ENCODE measurements at places on chromosomes 6 and 20. TPM values are rescaled to one million over a fixed set of nuclear protein-coding genes. Genes with fewer than 3 reads are reported as not detected.

DNA sequence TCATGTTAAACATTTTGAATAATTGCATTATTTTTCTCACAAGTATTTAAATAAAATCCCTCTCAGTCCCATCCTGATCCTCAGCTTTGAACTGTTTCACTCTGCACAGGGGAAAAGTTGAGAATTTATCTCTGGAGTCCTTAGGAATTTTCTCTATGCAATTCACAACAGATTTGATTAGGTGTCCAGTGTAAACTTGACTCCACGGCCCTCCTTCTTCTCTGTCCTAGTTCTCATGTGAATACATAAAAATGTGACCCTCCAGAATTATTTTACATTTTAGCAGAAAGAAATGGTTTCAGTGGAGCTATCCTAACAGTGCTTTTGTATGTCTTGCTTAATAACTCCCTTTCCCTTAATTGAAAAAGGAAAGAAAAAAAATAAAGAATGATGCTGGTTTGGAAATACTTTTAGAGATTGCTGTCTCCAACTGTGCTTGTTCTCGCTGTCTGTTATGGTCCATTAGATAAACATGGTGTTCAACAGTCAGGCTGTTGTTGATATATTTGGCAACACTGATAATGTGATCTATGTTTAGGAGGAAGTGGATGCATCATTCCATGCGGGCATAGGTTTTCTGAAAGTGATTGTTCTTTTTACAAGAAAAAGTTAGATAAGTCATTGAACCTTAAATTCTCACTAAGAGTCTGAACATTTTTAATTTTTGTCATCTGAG, 599.4 kb upstream of the CITED2 start:
- H3K36me3 ChIP-seq, result no peaks in the 10 kb centered on the region
- H3K27me3 ChIP-seq, result no peaks in the 10 kb centered on the region
- H3K4me3 ChIP-seq, result no peak overlapping the region
- DNase-seq, result no peak
- H3K27ac ChIP-seq, result no peak overlapping the region

The PNLDC1 gene
- total RNA-seq, result 0.79 TPM

- no peak overlapping the region for H3K27ac ChIP-seq
- no peaks in the 10 kb centered on the region for H3K4me1 ChIP-seq
- peaks cover 6% of the 10 kb centered on the region for H3K27me3 ChIP-seq
- H3K36me3 ChIP-seq, result no peaks in the 10 kb centered on the region
- no peak for DNase-seq
These were observed 140.1 kb upstream of the SNX9 start for GRCh38 chr6:157682856-157683481.

The ISM1 gene
- 3.7 TPM for total RNA-seq

- H3K36me3 ChIP-seq, result peaks cover 6% of the 10 kb centered on the region
- peaks cover 2% of the 10 kb centered on the region for H3K4me1 ChIP-seq
- no peak overlapping the region for H3K27ac ChIP-seq
- H3K4me3 ChIP-seq, result no peak overlapping the region
These were observed 149.0 kb downstream of the HACE1 start for GRCh38 chr6:104710543-104711335.

The RAD21L1 gene
- not detected for total RNA-seq

DNA sequence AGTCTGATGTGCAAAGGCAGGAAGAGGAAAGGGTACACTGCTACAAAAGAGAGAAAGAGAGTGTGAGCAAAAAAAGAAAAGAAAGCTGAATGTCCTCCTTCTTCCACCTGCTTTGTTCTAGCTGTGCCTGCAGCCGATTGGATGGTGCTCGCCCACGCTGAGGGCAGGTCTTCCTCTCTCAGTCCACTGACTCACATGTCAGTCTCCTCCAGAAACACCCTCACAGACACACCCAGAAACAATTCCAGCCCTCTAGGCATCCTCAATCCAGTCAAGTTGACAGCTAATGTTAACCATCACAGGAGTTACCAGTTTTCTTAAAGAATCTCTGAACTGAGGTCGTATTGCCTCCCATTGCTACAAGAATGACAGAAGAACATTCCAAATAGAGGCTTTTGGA, 411.9 kb upstream of the SASH1 start:
- no peaks in the 10 kb centered on the region for H3K36me3 ChIP-seq
- H3K27me3 ChIP-seq, result no peaks in the 10 kb centered on the region
- H3K4me1 ChIP-seq, result no peaks in the 10 kb centered on the region

GRCh38 chr6:121884620-121885019, 449.2 kb downstream of the GJA1 start:
- no peak overlapping the region for H3K4me3 ChIP-seq
- DNase-seq, result no peak
- H3K4me1 ChIP-seq, result no peaks in the 10 kb centered on the region
- no peaks in the 10 kb centered on the region for H3K36me3 ChIP-seq
- H3K27ac ChIP-seq, result no peak overlapping the region
- no peaks in the 10 kb centered on the region for H3K27me3 ChIP-seq

DNA sequence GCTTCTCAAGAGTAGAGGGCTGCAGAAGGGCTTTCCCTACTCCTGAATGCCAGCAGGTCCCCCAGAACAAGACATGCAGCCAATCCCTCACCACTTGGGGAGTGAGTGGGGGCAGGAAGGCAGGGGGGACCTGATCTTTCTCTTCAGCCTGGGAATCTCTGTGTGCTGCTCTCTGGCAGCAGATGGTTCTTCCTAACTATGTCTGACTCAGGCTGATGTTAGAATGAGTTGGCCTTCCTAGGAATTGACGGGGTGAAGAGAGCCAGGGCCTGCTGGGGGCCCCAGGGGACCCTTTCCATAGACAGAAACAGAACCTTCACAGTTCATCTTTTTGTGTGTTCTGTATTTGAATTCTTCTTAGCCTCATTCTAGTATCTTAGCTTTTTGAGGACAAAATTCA, 29.0 kb upstream of the TCP11 start:
- DNase-seq, result no peak
- peaks cover 7% of the 10 kb centered on the region for H3K4me1 ChIP-seq
- H3K36me3 ChIP-seq, result peaks cover 3% of the 10 kb centered on the region
- peaks cover 13% of the 10 kb centered on the region for H3K27me3 ChIP-seq
- H3K27ac ChIP-seq, result no peak overlapping the region

DNA sequence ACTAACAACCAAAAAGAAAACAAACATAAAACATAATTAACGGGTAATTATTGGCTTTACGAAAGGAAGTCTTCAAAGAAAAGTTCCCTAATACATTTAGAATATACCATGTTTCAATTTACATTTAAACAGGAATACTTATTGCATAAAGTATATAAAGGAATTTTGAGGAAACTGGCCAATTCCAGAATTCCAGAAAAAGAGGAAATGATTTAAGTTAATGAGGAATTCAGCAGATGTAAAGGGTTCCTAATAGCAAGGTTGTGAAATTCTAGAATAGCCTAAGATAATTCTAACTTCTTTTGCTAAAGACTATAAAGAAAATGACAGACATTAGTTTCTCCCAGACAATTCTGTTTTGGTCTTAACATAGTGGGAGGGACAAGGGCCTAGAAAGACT, 35.0 kb downstream of the DTNBP1 start:
- no peak for DNase-seq
- peaks cover 25% of the 10 kb centered on the region for H3K4me1 ChIP-seq
- H3K36me3 ChIP-seq, result peaks cover 10% of the 10 kb centered on the region
- no peak overlapping the region for H3K27ac ChIP-seq
- no peaks in the 10 kb centered on the region for H3K27me3 ChIP-seq

GRCh38 chr6:39240155-39240757, 11.0 kb upstream of the KCNK5 start:
- no peak for DNase-seq
- peaks cover 2% of the 10 kb centered on the region for H3K27me3 ChIP-seq
- no peak overlapping the region for H3K4me3 ChIP-seq
- H3K36me3 ChIP-seq, result no peaks in the 10 kb centered on the region

GRCh38 chr20:6780433-6781190, 13.1 kb downstream of the BMP2 start:
- DNase-seq, result no peak
- no peak overlapping the region for H3K27ac ChIP-seq
- H3K36me3 ChIP-seq, result no peaks in the 10 kb centered on the region
- H3K27me3 ChIP-seq, result no peaks in the 10 kb centered on the region

DNA sequence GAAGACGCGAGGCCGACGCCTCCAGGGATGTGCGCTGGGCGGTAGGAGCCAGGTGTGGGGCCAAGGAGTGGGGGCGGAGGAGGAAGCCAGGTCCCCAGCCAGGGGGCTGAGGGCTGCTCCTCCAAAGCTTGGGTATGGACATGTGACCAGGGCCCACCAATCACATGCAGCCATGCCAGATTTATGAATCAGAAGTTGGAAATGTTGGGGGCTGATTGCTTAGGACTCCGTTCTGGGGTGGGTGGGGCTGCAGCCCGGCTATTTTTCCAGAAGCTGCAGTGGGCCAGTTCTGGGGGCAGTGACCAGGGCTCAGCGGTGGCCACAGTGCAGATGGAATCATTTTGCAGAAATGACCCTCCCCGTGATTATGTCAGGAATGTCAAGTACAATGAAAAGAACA, 96.0 kb downstream of the CEBPB start:
- peaks cover 20% of the 10 kb centered on the region for H3K27me3 ChIP-seq
- H3K4me1 ChIP-seq, result peaks cover 32% of the 10 kb centered on the region
- no peaks in the 10 kb centered on the region for H3K36me3 ChIP-seq
- no peak for DNase-seq
- no peak overlapping the region for H3K4me3 ChIP-seq

DNA sequence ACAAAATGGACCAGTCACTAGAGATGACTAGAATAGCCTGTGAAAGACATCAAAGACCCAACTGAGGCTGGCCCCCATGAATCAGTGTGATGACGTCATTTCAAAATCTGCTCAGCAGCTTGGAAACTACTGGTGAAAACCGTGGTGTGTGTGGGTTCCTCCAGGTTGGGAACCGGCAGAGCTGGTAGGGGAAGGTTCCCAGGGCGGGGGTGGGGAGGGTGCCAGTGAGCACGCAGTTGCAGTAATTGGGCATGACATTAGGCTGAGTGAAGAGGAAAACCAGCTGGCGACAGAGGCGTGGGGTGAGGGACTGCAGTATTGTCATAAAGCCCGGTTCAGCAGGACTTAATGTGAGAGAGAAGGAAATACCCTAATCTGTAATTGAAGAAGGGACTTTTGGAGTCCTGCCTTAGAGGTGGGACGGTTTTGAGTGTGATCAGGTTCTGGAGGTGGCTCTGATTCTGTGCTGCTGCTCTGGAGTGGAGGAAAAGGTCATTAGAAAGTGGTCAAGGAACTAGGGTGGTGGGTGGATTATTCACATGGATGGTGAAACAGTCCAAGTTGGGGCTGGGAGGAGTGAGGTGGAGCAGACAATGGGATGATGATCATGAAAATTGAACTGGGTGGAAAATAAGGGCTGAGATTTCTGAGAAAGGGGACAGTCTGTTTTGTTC, 52.0 kb upstream of the MTHFD1L start:
- peaks cover 10% of the 10 kb centered on the region for H3K27me3 ChIP-seq
- no peak overlapping the region for H3K27ac ChIP-seq
- no peak for DNase-seq
- H3K4me1 ChIP-seq, result peaks cover 6% of the 10 kb centered on the region

The SLC17A3 gene
- total RNA-seq, result 0.21 TPM

The DDX43 gene
- total RNA-seq, result 1.2 TPM

- DNase-seq, result no peak
- peaks cover 2% of the 10 kb centered on the region for H3K36me3 ChIP-seq
- H3K27me3 ChIP-seq, result no peaks in the 10 kb centered on the region
- H3K27ac ChIP-seq, result peak overlapping the region; percentile 2
These were observed 336.6 kb downstream of the SYNE1 start for GRCh38 chr6:152300517-152300916.

DNA sequence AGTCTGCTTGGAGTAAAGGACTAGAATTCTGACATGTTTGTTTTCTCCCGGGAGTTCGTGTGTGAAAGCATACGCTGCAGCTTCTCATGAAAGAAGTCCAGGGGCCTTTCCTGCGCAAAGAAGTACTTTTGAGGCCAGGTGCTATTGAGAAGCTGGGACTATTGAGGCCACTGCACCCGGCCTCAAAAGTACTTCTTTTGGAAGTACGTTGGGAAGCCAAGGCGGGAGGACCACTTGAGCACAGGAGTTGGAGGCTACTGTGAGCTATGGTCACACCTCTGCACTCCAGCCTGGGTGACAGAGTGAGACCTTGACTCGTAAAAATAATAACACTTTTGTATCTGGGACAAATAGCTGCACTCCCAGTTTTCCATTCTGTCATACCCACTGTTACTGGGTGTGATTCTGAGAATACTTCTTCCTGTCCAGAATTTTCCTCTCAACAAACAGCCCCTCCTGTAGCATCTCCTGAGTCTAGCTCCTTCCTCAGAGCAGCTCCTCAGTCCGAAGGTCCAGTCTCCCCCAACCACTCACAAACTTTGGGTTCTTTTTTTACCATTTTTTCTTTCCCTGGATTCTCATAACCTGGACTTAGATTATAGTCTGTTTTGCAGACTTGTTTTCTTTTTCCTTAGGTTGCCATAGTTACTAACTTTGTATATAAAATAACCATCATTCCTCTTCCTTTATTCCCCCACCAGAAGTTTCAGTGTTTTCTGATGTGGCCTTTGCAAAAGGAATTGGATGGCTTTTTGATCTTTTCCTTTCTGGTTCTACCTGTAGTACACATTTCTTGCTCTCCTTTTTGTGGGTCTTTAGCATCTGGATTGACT, 12.7 kb downstream of the STK35 start:
- no peaks in the 10 kb centered on the region for H3K27me3 ChIP-seq
- no peak overlapping the region for H3K27ac ChIP-seq
- peaks cover 29% of the 10 kb centered on the region for H3K4me1 ChIP-seq
- DNase-seq, result no peak
- H3K36me3 ChIP-seq, result peaks cover 50% of the 10 kb centered on the region

- no peaks in the 10 kb centered on the region for H3K4me1 ChIP-seq
- H3K36me3 ChIP-seq, result no peaks in the 10 kb centered on the region
- H3K27ac ChIP-seq, result no peak overlapping the region
- peaks cover 29% of the 10 kb centered on the region for H3K27me3 ChIP-seq
These were observed 467 bp downstream of the TREML4 start for GRCh38 chr6:41228616-41229015.

The CST5 gene
- total RNA-seq, result not detected

- H3K4me3 ChIP-seq, result no peak overlapping the region
- H3K27me3 ChIP-seq, result no peaks in the 10 kb centered on the region
- no peaks in the 10 kb centered on the region for H3K36me3 ChIP-seq
- no peaks in the 10 kb centered on the region for H3K4me1 ChIP-seq
- no peak for DNase-seq
These were observed 20.7 kb downstream of the CNR1 start for GRCh38 chr6:88145298-88145963.

- peaks cover 11% of the 10 kb centered on the region for H3K36me3 ChIP-seq
- H3K4me1 ChIP-seq, result no peaks in the 10 kb centered on the region
- no peak overlapping the region for H3K4me3 ChIP-seq
- DNase-seq, result peak; percentile 63
- H3K27me3 ChIP-seq, result no peaks in the 10 kb centered on the region
These were observed 182.6 kb downstream of the RNGTT start for GRCh38 chr6:88780714-88781389.

DNA sequence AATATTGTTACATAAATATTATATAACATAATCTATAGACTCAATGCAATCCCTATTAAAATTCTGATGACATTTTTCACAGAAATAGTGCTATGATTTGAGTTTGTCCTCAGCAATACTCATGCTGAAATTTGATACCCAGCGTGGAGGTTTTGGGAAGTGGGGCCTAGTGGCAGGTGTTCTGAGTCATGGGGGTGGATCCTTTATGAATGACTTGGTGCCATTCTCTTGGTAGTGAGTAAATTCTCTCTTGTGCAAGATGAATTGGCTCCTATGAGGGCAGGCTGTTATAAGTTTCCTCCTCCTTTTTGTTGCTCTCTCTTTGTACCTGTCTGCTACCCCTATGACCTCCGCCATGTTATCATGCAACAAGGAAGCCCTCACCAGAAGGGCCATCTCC, 65.8 kb downstream of the SHPRH start:
- H3K4me3 ChIP-seq, result no peak overlapping the region
- H3K27ac ChIP-seq, result no peak overlapping the region
- H3K27me3 ChIP-seq, result no peaks in the 10 kb centered on the region
- no peaks in the 10 kb centered on the region for H3K4me1 ChIP-seq
- no peak for DNase-seq
- peaks cover 45% of the 10 kb centered on the region for H3K36me3 ChIP-seq

The ENTPD6 gene
- total RNA-seq, result 31.9 TPM

GRCh38 chr20:7359739-7360138, 580.5 kb downstream of the HAO1 start:
- no peak overlapping the region for H3K4me3 ChIP-seq
- no peaks in the 10 kb centered on the region for H3K27me3 ChIP-seq
- H3K36me3 ChIP-seq, result no peaks in the 10 kb centered on the region
- no peak for DNase-seq
